ENCODE measurements at places on chromosomes 2 and 18.

DNA sequence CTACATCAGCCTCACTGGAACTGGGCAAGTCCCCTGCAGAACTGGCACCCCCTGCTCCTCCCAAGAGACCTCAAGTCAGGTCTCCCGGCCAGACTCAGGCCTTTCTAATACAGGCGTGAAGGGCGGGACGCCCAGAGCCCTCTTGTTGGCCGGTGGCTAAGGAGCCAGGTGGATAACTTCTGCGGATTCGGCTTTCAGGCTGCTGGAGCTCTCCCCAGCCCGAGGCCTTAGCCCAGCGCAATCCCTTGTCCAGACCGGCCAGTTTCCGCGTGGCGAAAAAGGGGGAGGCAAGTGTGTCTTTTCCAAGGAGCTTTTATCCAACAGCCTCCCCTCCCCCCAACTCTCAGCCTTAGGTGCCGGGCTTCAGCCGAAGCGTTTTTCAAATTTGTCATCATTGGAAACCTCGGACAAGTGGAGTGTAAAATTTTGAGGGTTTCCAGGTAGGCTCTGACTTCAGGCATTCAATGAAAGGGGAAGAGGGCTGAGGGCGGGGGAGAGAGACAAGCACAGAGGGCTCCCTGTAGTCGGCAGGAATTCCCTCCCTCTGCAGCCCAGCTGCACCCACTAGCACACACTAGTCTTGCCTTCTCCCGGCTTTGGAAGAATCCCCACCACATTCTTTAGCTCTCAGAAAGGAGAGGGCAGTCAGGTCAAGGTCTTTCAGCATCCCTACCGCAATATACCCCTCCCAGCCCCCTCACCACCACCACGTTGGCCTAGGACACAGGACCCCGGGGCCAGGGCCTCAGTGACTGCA lies 9.5 kb upstream of the SATB2 start:
- peak; percentile 38 for DNase-seq

GRCh38 chr18:55228191-55228590 lies 268.9 kb upstream of the CCDC68 start:
- DNase-seq: no peak

- no peak for DNase-seq
These were observed 9.1 kb downstream of the ITM2C start for GRCh38 chr2:230873661-230874401.

GRCh38 chr18:48754993-48755473 lies 195.7 kb downstream of the SMAD7 start:
- no peak for DNase-seq

DNA sequence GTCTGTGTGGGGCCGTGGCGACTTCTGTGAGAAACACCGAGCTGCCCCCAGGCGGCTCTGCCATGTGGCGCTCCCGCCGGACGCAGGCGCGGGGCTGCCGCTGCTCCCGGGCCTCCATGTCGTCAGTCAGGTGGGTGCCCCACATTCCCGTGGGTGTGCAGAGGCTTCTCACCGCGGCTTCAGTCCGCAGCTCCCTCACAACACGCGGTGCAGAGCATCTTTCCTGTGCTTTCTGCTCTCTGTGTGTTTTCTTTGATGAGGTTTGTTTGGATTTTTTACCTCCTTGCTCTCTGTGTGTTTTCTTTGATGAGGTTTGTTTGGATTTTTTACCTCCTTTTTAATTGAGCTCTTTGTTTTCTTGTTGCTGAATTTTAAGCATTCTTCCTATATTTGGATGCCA lies 13.0 kb downstream of the AQP12A start:
- no peak for DNase-seq

DNA sequence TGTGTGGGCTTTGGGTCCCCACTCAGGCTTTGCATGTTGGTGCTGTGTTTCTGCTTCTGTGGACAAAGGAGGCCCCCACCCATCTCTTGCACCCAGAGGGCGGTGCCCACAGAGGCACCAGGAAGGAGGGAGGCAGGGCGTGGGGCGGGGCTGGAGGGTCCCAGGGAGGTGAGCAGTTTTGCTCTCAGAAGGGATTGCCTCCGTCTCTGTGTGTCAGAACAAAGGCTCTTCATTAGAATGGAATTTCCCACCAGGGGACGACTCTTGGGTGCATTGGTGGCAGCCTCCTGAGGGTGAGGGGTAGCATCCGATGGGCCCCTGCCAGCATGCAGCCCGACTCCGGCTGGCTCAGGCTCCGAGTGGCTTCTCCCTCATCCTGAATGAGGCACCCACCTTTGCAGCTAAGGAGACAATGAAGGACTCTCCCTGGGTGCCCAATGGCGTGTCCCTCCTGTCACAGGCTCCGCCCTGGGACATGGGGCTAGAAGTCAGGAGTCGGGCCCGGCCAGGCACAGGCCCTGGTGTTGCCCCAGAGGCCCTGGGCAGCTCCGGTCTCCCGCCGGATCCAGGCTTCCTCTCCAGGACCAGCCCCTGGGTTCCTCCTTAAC lies 7.0 kb upstream of the ERFE start:
- DNase-seq: no peak

GRCh38 chr18:23226391-23226790 lies 91.1 kb downstream of the CABLES1 start:
- no peak for DNase-seq

GRCh38 chr18:27213123-27213717 lies 28.1 kb upstream of the CHST9 start:
- no peak for DNase-seq

GRCh38 chr18:29309366-29309765 lies 1132.4 kb upstream of the CDH2 start:
- DNase-seq: no peak

- no peak for DNase-seq
These were observed 9.7 kb downstream of the ITM2C start for GRCh38 chr2:230874456-230874855.

DNA sequence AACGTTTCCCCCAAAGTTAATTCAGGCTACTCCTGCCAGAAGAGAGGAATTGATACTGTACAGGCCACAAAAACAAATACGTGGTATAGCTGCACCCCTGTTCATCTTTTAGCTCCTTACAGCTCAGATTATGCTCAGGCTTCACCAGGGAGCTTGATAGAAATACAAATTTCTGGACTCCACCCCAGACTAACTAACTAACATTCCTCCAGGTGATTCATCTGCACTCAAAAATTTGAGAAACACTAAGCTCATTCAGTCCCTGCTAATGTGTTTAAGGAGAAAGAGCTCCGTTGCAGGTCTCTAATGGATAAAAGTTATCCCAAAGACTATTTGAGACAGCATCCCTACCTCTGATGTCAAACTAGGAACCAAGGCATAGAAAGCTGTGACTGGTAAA lies 36.8 kb upstream of the UNC80 start:
- no peak for DNase-seq

Data from glutamatergic neuron (in vitro differentiated cells).